NCI-H2171 treated with DMSO at 0.1 percent for 48 hours (cell line): ENCODE measurements at places on chromosomes 12 and 14.

GRCh38 chr12:54628186-54628846 is 6.4 kb downstream of the LACRT start:
- DNase-seq: no peak

- DNase-seq: no peak
Observed at GRCh38 chr12:53096759-53097158, 708 bp upstream of the IGFBP6 start.

- no peak for DNase-seq
Observed at GRCh38 chr12:14876833-14877232, 8.8 kb downstream of the MGP start.

DNA sequence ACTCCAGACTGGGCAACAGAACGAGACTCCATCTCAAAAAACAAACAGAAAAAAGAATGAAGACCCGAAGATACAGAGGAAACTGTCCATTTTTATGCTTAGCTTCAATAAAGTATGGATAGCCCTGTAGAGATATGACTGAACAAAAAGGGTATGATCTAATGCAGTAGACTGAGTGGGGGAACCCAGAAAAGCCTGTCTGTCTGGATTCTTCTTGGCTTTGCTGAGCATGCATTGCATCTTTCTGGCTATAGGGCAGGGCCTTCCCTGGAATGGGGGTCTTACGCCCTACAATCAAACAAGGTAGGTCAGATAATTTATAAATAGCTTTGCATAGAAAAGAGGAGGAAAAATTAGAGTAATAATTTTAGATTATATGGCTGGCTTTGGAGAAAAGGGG is 10.1 kb downstream of the MIA2 start:
- no peak for DNase-seq

DNA sequence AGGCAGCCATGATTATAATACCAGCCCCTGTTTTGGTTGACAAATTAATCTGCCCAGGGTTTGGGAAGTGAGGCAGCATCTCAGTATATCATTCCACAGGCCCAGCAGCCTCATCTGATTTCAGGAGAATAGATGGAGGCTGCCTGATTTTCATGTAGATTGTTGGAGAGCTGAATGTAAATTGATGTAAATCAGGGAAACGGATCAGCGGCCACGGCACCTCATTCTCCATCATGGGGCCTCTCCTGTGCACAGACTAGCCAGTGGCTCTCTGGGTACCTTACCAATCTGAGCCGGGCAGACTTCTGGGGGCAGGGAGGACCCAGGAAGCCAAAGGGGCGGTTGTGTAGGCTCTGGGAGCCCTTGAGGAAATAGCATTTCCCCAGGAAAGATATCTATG is 63.7 kb upstream of the GSC start:
- no peak for DNase-seq

GRCh38 chr14:51533160-51533559 is 118.5 kb upstream of the FRMD6 start:
- DNase-seq: no peak

DNA sequence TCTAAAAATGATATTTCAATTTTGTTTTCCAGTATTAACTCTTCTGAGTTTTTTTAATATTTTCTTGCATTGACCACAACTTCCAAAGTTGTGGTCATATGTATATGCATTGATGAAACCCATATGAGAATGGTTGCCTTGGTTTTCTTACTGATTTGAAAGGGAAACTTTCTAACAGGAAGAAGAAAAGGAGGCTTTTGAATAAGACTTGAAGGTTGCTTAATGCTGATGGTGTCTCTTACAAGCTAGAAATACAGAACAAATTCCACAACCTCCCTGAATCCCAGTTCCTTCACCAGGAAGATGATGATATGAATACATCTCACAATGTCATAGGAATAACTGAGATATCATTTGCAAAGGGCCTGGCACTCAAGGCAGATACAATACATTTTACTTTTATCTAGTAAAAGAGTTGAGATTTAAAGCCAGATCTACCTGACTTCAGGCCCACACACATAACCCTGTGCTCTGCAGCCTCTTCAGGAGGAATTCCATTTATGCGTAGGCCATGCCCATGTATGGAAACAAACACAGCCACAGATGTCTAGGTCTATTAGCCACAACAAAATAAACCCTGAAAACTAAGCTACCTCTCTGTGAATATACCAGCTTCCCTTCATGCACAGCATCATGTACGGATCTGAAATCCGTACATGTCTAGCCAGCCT is 165.4 kb upstream of the PLEKHG7 start:
- DNase-seq: no peak

GRCh38 chr14:98172243-98172778 is 1099.7 kb downstream of the BCL11B start:
- DNase-seq: no peak

DNA sequence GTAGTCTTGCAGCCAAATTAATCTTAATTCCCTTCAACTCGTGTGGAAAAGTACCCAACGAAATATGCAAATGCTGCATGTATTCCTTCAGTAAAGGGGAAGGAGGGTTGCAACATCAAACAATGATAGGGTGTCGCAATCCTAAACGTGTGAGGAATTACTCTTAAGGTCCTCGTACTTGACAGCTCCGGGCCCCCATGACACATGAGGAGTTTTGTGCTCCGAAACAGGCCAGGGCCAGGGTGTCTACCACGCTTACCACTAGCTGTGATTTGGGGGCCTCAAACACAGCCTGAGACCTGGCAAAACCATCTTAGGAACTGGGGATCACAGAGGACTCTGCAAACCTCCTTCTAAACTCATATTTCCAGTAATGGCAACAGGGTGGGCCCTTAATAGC is 20.4 kb downstream of the FOS start:
- DNase-seq: no peak

DNA sequence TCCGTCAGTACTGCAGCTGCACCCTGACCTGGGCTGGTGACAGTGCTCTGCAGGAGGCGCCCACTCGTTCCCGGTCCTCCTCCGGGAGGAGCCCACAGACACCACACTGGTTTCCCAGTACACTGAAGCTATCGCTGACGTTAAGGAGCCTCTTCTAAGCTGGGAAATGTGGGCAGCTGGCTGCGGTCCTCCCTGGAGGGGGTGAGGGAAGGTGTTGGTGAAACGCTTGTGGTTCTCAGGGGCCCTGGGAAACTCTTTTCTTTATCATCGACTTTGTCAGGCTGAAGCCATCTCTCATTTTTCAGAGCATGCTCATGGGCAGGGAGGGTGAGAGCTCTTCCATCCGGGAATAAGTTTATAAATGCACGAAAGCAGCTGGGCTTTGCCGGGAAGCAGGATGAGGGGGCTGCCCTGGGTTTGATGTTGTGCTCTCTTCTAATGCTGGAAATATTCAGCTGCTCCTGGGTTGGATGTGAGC is 176.0 kb downstream of the CHST11 start:
- DNase-seq: no peak

- DNase-seq: no peak
Observed at GRCh38 chr14:70121521-70121920, 67.2 kb downstream of the SLC8A3 start.

GRCh38 chr12:570921-571794 is 92.1 kb downstream of the NINJ2 start:
- no peak for DNase-seq

DNA sequence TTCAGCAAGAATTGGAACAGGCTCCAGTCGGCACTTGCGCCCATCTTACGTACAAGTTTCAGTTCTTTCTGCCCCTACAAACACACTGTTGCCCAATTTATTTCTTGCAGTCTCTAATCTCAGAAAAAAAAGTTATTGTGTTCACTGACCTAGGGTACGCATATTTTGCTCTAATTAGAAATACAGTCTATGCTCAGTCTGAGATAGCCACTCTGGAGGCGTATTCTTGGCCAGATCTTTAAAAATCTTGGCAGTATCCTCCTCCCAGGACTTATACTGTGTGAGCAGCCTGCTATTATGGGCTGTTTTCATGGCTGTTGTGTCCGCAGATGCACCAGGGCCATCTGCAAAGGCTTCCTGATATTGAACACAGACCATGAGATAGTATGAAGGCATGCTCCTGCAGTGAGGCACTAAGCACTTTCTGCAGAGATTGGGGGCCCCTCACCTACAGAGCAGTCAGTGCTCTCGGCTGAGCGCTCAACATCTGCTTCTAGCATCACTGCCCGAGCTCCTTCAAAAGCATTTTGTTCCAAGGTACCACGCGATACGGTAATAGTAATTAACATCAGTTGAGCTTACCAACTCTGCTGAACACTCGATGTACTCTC is 57.9 kb downstream of the PPM1H start:
- DNase-seq: no peak

GRCh38 chr12:117622741-117623140 is 261.3 kb upstream of the NOS1 start:
- no peak for DNase-seq

GRCh38 chr14:89171168-89171567 is 245.9 kb downstream of the FOXN3 start:
- DNase-seq: no peak

DNA sequence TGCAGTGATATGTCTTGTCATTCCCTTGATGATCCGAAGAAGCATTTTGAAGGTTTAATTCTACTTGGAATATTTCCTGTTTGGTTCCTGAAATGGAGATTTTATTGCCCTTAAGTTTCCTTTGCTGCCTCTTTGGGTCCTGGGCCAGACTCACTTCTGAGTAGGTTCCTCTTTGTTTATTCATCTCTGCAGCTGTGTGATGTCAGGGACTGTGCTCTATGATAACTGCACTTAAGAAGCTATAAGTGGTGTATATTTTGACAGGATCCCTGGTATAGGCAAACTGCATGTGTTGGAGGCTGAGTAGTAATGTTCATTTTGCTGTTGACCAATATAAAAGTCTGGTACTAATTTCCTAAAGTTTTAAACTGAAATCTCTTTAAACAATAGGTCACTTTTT is at the start of gene KLRC4:
Gene KLRC4 (minus strand): TSS at position 366 of the 400 bp plus-strand sequence. CDS start 182 bp downstream, at position 184.
- no peak for DNase-seq

- no peak for DNase-seq
Observed at GRCh38 chr14:74935360-74935680, 12.3 kb upstream of the RPS6KL1 start.

GRCh38 chr12:58588770-58589169 is 331.5 kb downstream of the LRIG3 start:
- DNase-seq: no peak

- no peak for DNase-seq
Observed at GRCh38 chr12:69765515-69765914, 26.9 kb downstream of the RAB3IP start.

- DNase-seq: no peak
Observed at GRCh38 chr12:8596561-8596960, 16.1 kb downstream of the AICDA start.

DNA sequence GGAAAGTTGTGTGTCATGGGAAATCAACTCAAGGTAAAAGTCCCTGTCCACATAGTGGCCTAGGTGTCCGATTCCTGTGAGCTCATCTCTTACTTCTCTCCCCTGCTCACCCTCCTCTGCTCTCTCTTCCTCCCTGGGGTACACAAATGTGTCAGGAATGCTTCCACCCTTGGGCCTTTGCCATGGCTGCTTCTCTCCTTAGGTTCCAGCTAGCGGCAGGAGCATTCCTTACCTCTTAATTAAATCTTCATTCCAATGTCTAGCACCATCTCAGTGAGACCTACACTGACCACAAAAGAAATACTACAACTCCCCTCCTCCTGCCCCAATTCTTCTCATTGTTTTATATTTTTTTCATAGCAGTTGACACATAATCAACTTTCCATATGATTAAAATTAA is 298.6 kb downstream of the PDZRN4 start:
- DNase-seq: no peak

GRCh38 chr12:104057771-104058197 is 6.5 kb upstream of the HCFC2 start:
- peak; percentile 68 for DNase-seq

DNA sequence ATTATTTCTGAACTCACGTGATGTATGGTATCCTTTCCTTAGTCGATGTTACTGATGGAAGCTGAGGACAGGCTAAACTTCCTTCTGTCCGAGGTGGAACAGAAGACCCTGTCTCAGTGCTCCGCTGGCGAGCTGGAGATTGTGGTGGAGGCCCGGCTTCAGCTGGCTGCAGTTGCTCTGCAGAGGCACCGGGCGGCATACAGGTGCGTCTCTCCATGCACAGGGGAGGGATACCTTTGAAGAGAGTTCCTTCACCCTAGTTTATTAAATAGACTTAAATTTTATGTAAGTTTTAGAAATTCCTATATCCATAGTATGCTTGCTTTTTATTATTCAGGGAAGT is 186.7 kb upstream of the NEDD1 start:
- no peak for DNase-seq

- no peak for DNase-seq
Observed at GRCh38 chr14:85531141-85531586, 1.2 kb downstream of the FLRT2 start.

DNA sequence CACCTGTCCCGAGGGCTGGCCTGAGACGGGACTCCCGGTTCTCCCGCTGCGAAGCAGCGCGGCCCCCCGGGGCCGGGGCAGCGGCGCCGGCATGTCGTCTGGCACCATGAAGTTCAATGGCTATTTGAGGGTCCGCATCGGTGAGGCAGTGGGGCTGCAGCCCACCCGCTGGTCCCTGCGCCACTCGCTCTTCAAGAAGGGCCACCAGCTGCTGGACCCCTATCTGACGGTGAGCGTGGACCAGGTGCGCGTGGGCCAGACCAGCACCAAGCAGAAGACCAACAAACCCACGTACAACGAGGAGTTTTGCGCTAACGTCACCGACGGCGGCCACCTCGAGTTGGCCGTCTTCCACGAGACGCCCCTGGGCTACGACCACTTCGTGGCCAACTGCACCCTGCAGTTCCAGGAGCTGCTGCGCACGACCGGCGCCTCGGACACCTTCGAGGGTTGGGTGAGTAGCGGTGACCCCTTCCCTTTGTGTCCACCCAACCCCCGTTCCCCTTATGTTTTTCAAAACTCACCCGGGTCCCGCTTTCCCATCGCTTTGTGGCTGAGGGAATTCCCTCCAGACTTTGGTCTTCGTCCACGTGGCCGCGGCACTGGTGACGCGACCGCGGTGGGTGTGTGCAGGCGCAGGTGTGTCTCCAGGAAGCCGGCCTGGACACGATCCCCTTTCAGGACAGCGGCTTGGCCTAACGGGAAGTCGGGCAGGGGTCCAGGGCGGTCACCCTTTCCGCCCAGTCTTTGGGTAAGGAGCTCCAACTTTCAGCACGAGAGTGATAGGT is 826 bp downstream of the PRKCH start:
- no peak for DNase-seq

DNA sequence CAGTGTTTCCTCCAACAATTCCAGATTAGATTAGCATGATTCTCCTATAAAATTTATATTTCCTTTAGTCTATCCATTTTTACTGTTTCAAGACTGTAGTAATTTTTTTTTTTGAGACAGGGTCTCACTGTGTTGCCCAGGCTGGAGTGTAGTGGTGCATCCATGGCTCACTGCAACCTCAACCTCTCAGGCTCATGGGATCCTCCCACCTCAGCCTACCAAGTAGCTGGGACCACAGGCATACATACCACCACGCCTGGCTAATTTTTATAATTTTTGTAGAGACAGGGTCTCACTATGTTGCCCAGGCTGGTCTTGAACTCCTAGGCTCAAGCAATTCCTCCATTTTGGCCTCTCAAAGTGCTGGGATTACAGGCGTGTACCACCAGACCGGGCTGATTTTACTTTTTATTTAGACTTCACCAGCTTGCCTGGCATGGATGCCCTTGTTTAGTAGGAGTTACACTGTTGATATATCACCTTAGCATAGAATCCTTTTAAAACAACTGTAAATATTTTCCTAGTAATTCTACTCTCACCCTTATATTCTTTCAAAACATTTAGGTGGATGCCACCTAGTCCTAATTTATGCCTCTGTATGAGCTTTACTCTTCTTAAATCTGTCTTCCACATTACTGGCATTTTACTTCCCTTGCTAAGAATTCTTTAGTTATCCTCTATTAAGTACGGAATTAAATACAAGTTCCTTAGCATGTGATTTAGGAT is 55.8 kb upstream of the LIMA1 start:
- no peak for DNase-seq
